ENCODE measurements at places on chromosomes 4 and X.

- DNase-seq: no peak
Observed at GRCh38 chr4:123350191-123350544, 46.4 kb upstream of the SPRY1 start.

DNA sequence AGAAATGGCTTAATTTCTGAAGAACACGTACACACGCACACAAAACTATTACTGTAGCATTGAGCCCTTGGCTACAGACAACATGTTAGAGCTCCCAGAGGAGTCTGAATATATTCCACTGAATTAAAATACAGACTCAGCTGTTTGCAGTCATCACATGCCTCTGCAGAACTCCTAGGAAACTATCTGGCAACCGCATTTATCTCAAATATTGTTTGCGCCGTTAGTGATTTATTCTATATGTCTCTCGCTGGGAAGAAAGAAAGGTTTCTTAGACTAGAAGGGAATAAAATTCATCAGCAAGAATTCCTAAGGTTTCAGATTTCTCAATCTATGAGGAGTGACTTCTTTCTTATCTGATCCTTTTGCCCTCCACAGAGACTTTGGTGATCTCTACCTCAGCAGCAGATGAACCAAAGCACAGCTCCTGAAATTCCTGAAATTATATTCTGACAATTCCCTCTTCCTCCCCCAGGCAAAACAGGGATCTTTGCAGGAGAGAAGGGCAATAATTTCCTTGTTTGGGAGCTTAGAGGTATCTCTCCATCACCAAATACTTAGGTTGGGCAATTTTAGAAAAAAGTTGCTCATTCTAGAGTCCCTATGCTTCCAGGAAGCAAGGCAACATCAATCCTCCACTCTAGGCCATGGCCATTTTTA is 199.2 kb downstream of the APBB2 start:
- no peak for DNase-seq

DNA sequence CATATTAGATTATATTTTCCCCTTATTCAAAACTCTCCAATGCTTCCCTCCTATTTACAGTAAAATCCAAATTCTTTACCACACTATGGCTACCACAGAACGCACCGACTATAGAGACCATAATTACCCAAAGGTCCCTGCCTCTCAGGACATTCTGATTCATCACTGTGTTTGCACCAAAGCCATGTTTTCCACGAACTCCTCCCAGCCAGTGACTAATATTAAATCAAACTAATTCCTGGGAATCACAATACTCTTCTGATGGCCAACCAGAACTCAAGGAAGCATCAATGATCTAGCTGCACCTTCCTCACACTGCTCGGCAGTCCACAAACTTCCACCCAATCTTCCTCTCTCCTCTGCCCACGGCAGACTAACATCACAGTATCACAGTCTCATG is 24.2 kb upstream of the EDNRA start:
- DNase-seq: no peak

- no peak for DNase-seq
Observed at GRCh38 chr4:152455311-152455710, 80.6 kb downstream of the FBXW7 start.

DNA sequence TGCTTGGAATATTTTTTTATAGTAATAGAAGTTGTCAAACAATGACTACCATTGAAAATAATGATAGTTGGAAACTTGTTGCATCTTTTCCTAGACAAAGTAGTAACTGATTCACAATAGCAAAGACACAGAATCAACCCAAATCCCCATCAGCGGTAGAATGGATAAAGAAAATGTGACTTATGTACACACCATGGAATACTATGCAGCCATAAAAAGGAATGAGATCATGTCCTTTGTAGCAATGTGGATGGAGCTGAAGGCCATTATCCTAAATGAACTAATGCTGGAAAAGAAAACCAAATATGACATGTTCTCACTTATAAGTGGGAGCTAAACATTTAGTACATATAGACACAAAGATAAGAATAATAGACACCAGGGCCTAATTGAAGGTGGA is 49.7 kb downstream of the ATP10D start:
- no peak for DNase-seq

- no peak for DNase-seq
Observed at GRCh38 chrX:127404161-127404560, 584.6 kb downstream of the PRR32 start.

DNA sequence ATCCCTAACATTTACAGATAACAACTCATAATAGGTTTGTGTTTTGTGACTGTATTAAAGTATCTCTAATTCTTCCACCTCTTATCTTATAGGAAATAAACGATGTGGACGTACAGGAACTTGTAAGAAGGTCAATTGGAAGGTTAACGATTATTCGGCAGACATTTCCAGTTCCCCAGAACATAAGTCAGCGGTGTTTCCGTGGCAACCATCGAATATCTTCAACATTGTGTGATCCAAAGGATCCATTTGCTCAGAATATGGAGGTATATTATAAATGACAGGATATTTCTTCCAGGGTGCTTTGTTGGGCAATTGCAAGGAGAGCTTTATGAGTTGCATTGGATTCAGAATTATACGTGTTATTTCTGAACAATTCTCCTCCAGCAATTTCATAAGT is 611.9 kb upstream of the ATOH1 start:
- DNase-seq: no peak
